ENCODE measurements at places on chromosomes 16 and 17.

DNA sequence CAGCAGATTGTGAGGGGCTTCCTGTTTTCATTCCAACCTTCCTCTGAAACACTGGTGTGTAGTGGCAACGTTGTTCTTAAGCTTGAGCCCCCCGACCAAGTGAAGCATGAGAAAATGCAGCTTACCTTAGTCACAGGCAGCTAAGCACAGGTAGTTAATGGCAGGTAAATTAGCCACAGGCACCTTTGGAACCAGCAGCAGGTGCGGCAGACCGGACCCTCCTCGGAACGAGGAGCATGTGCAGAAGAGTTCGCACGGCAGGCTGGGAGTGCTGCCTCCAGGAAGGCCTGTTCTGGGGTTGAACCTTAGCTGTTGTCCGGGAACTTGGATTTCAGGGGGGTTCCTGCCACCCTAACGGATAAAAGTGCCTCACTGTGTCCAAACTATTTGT, 7.2 kb upstream of the IRF8 start:
- no peak for DNase-seq

GRCh38 chr17:67152824-67153223, 92.2 kb downstream of the HELZ start:
- DNase-seq = no peak

DNA sequence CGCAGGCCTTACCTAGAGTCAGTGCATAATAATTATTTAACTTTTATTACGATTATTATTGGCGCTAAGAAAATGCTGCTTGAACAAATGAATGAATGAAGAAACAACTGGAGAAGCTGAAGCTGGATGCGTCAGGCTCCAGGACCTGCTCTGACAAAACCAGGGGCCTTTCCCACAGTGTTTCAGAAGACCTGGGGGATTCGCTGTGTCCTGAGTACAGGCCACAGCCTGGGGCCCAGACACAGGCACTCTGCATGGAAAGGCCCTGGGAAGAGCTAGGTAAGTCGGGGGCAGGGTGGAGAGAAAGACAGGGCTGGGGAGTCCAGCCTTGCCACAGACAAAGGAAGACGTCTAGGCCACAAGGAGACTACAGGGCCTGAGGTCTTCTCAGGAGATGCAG, 226.1 kb downstream of the ZNF423 start:
- no peak for DNase-seq

DNA sequence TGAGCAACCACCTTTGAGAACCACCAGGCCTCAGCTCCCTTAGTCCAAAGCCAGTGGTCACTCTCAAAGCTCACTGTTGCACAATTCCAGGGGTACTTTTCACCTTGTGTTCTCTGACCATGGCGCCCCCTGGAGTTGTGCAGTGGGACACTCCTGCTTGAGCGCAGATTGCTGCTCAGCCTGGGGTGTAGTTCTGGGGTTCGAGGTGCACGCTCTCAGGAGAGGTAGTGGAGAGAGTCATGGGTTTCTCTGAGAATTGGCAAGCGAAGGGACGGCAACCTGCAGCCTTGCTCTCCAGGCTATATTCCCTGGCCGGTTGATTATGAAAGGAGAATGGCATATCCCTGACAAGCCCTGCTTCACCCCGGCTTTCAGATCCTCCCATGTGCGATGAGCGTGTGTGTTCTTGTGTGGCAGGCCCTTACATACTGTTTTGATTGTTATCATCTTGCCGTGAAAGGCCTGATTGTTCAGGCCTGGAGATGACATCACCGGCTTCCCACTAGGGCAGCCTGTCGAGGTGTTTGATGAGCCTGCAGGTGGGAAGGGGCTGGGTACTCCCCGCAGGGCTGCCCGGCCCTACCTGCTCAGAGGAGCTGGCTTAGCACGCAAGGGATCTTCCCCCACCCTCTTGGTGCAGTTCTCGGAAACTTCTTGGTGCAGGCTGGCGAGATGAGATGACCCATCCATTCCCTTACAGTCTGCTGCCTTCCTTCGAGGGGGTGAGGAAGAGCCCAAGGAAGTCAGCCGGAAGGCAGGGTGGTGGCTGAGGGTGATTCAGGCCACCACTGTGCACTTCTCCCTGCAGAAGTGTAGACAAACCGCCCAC, 431.2 kb downstream of the SLC39A11 start:
- no peak for DNase-seq

GRCh38 chr17:35765086-35765710, 4.5 kb downstream of the C17orf50 start:
- DNase-seq = no peak

GRCh38 chr16:57601801-57602478, 26.5 kb upstream of the ADGRG1 start:
- peak; percentile 90 for DNase-seq
